ENCODE measurements at places on chromosomes 2 and 18.

- no peak for DNase-seq
Measured at GRCh38 chr18:34039201-34039600, 185.5 kb downstream of the NOL4 start.

DNA sequence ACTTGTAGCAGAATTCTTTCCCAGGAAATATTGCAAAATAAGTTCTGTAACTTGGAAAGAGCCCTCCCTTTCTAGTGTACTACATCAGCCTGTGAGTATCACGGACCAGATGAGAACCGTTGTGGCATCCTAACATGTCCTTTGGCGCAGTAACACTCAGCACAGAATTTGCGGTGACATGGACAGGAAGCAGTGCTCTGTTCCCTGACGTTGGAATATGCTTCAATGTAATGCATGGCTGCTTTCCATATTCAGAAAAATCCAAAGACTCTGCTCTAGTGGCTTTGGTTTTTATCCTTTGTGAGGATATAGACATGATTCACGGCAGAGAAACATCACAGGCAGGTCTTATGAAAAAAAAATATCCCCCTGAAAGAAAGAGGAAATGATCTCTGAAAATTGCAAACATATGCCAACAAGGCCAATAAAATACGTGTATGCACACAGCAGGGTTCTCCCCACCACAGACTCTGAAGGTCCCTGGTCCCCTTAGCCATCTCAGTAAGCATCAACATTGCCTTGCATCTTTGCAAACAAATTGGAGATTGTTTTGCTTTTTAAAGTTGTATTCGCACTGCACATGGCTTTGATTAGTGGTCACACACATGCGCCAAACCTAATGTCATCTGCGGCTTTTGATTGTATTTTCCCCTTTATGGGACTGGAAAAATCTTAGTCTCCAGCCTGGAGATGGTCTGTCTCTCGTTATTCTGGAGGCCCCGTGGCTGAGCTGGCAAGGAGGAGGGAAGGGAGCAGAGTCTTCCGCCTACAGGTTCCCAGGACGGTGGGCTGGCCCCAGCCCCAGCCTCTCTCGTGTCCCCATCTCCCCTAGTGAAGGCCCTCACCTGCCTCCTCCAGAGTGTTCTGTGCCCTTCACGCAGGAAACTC lies 122.9 kb downstream of the COPS8 start:
- no peak for DNase-seq

- DNase-seq = no peak
Measured at GRCh38 chr2:42342061-42342794, 18.8 kb downstream of the COX7A2L start.

DNA sequence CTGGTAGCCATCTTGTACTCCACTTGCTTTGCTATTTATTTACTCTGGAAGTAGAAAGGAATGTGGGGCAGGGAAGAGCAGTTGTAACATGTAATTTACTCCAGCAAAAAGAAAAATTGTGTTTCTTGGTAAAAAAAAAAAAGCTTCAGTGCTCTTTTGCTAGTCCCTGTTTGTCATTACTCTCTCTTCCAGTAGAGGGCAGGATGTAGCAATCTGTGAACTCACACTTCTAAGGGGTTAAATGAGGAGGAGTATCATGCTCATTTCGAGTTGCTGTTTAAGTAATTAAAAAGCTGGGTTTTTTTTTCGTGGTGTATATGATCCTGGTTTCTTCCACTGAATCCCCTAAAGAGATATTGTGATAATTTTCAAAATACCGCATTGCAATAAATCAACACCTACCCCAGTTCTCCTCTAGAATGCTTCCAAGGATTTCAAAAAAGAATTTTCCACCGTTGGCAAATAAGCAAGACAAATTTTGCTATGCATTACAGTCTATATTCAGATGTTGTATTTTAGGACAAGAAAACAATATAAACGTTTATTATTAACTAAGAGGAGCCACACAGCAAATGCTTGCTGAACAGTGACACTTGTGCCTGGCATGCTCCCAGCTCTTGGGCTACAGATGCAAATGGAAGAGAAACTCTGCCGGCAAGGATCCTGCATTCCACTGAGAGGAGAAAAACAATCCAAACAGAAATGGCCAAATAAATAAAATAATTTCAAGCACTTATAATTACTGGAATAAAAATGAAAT lies 261.6 kb downstream of the ASXL3 start:
- no peak for DNase-seq

DNA sequence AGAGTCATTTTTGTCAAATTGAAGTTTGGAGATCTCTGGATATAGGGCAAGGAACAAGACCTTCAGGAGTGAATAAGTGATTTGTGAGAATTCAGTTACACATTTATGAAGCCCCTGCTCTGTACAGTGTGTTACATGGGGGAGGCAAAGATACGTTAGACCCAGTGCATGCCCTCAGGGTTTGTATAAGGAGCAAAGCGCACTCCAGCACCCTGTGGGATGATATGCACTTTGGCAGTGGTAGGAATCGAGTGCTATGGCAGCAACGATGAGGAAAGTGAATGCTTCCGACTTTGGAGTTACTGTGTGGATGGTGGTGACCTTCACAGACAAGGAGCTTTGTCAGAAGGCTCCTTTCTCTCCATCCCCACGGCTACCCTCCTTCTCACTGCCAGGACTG lies 74.3 kb upstream of the ALPP start:
- DNase-seq = no peak

GRCh38 chr18:68721681-68722583 lies 7.0 kb upstream of the TMX3 start:
- DNase-seq = no peak

DNA sequence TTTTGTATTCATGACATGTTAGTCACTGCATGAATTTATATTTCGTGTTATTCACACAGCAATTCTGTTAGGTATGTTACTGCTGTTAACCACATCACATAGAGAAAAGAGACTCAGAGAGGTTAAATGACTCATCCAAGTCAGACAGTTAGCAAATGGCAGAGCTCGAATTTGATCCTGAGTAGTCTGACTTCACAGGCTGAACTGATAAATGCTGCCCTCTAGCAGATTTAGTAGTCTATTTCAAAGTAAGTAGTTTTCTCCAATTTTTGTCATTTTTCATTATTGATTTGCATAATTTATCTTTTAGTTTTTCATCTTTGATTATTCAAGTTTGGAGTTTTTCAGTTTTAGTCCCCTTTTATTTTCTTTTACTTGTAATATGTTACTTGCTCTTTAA lies 58.3 kb downstream of the WDR7 start:
- DNase-seq = no peak

- DNase-seq = no peak
Measured at GRCh38 chr18:37019157-37019827, 190.4 kb downstream of the KIAA1328 start.

DNA sequence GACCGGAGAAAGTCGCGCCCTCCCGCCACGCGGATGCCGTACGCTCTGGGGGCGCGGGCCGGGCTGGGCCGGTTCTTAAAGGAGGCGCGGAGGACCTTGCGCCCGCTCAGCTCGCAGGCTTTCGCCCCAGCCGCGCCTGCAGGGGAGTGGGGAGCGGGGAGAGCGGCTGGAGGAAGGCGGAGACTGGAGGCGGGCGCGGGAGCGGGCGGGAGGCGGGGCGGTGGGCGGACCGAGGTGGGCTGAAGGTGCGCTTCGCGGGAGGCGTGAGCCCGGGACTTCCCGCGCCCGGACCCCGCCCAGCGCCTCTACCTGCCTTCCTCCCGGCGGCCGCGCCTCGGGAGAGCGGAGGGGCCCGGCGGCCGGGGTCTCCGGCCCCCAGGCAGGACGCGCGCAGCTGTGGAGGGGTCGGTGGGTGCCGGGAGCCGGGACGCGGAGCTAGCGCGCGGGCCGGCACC lies at the start of gene ADRA2B:
TSS of gene ADRA2B (minus strand) at position 148 of the 455 bp plus-strand sequence. CDS start 422 bp downstream, outside the sequence.
- peak; percentile 80 for DNase-seq

GRCh38 chr2:190837952-190838361 lies 42.7 kb upstream of the GLS start:
- no peak for DNase-seq

DNA sequence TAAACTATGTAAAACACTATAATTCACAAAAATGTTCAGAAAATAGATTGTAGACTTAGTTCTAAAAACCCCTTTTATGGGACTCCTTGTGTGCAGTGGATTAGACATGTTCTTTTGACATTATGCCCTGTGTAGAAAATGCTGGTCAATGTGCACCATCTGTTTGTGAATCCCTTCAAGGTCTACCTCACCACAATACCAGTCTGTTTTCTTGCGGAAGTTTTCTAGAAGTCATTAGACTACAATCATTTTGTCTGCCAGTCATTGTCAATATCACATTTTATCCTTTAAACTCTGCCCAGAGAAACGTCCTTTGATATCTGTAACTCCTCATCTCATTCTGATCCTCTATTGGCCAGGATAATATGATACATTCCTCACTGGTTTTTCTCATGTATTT lies 7.8 kb downstream of the ITGA4 start:
- no peak for DNase-seq

DNA sequence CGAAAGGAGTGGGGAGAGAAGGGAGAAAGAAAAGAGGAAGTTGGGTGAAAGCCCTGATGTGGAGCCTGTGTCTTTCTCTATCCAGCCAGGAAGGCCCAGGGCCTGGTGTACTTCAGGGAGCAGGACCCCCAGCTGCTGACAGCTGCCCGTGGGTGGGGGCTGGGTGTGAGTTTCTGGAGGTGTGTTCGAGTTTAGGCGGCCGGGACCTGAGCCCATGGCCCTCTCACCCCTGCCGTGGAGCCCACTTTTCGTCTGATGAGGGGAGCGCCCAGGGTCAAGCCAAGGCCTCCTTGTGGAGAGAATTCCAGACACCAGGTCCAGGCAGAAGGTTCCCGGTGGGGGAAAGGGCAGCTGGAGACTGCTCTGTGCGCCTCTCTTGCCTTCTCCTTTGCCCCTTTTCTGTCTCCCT lies 2.2 kb downstream of the SIX3 start:
- no peak for DNase-seq

- DNase-seq = no peak
Measured at GRCh38 chr2:188909036-188909435, 65.1 kb upstream of the COL3A1 start.

DNA sequence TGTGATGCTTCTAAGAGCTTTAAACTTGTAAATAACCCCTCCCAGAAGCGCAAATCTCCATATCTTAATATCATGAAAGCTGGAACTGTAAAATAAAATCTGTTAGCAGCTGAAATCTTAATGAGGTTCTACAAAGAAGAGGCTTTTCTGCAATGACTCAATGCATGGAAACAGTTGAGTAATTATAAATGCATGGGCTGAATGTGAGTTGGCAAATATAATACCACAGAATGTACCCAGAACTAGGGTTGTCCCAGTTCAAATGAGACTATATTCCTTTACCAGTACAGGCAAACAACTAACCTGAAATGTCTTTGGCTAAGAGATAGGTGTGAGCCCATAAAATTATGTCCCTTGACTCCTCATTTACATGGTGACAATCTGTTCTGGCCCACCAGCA lies 52.9 kb downstream of the SATB2 start:
- DNase-seq = no peak

- DNase-seq = no peak
Measured at GRCh38 chr18:60693426-60693825, 320.9 kb upstream of the MC4R start.

- no peak for DNase-seq
Measured at GRCh38 chr2:219578811-219579613, 6.9 kb downstream of the INHA start.

DNA sequence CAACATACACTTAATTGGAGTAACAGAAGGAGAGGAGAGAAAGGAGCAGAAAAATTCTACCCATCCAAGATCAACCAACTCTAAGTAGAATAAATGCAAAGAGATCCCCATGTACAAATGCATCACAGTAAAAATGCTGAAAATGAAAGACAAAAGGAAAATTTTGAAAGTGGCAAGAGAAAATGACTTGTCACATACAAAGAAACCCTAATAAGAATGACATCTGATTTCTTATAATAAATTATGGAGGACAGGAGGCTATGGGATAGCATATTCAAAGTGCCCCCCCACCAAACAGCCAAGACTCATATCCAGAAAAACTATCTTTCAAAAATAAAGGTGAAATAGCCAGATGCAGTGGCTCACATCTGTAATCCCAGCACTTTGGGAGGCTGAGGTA lies 22.2 kb upstream of the INPP4A start:
- no peak for DNase-seq

DNA sequence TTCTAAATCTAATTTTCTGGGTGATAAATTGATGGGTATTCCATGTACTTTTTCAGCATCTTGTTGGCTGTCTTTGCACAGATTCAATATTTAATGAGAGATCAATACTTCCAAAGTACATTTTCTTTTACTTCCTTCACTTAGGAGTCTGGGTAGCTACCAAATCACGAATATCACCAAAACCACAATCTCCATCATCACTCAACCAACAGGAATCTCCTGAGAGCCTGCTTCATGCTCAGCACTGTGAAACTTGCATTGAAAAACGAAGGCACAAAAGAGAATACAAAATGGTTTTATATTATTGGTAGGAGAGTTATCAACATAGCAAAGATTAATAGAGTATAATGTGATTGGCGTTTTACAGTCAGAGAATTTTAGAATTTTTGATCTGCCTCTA lies 261.5 kb upstream of the DSEL start:
- DNase-seq = no peak

- DNase-seq = no peak
Measured at GRCh38 chr18:63454497-63454896, 22.3 kb upstream of the SERPINB5 start.

GRCh38 chr18:58359218-58359617 lies 269.7 kb downstream of the ALPK2 start:
- no peak for DNase-seq

DNA sequence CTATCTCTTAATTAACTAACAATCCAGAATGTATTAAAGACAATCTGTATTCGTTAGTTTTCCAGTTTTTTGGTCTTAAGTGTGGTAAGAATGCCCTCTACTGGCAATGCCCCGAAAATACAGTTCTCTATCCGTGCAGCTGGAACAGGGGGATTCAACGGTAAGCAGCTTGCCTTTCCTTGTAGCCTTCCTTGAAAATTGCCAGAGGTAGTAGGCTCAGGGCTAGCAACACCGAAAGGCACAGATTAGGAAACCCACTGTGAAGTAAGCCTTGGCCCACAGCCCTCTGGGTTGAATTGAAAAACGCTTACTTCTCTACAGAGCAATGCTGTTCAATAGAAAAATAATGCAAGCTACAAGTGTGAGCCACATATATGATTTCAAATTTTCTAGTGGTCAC lies 17.1 kb upstream of the VPS4B start:
- peak; percentile 48 for DNase-seq

GRCh38 chr18:31723990-31724711 lies 36.5 kb downstream of the SLC25A52 start:
- DNase-seq = no peak

- DNase-seq = no peak
Measured at GRCh38 chr2:24012521-24013188, 2.8 kb downstream of the MFSD2B start.

- no peak for DNase-seq
Measured at GRCh38 chr2:42216694-42217093, 47.5 kb downstream of the EML4 start.
